ENCODE measurements at places on chromosomes 2 and 18. TPM values are rescaled to one million over a fixed set of nuclear protein-coding genes. Genes with fewer than 3 reads are reported as not detected.

GAREM2 gene
- 4.6 TPM for total RNA-seq

GPR39 gene
- total RNA-seq, result not detected

SP5 gene
- total RNA-seq, result 0.12 TPM

POMC gene
- total RNA-seq, result 3.4 TPM

TUBA4B gene
- not detected for total RNA-seq

GKN2 gene
- not detected for total RNA-seq

Measured in T-helper 1 cell treated with Interleukin-12 subunit alpha and Interleukin-12 subunit beta and Interleukin-4 antibody, amounts not matched to agents 30 ng/mL and 1 ng/mL, for 36 hours (primary cell).